ENCODE measurements at places on chromosomes 3 and 15. TPM values are rescaled to one million over a fixed set of nuclear protein-coding genes. Genes with fewer than 3 reads are reported as not detected.

PTH1R gene
- 14.7 TPM for total RNA-seq

ZNF501 gene
- 14.0 TPM for total RNA-seq

PPP1R14D gene
- total RNA-seq, result not detected

SLC38A3 gene
- total RNA-seq, result 21.4 TPM

GPR62 gene
- 0.27 TPM for total RNA-seq

TGM5 gene
- total RNA-seq, result 0.38 TPM

CSPG5 gene
- 81.9 TPM for total RNA-seq

CLDN18 gene
- total RNA-seq, result not detected

ARNT2 gene
- total RNA-seq, result 44.4 TPM

ZSCAN29 gene
- total RNA-seq, result 59.3 TPM

PIGBOS1 gene
- 16.5 TPM for total RNA-seq

EFCC1 gene
- 1.1 TPM for total RNA-seq

SELENOK gene
- total RNA-seq, result 42.9 TPM

SLC12A1 gene
- 2.1 TPM for total RNA-seq

FBXO40 gene
- 0.22 TPM for total RNA-seq

GNAT1 gene
- total RNA-seq, result 66.7 TPM

DPPA4 gene
- total RNA-seq, result 1.9 TPM
